ENCODE measurements at places on chromosomes 7 and 10. TPM values are rescaled to one million over a fixed set of nuclear protein-coding genes. Genes with fewer than 3 reads are reported as not detected.

The SFTPA2 gene
- total RNA-seq, result not detected

The RSBN1L gene
- total RNA-seq, result 8.3 TPM

The CYP2C8 gene
- total RNA-seq, result not detected

The LFNG gene
- 11.6 TPM for total RNA-seq

The FAM25G gene
- total RNA-seq, result not detected

The NPC1L1 gene
- total RNA-seq, result not detected

The TRIM73 gene
- 0.44 TPM for total RNA-seq

The TMEM248 gene
- total RNA-seq, result 42.9 TPM

The CLCN1 gene
- not detected for total RNA-seq
